ENCODE measurements at places on chromosomes 13 and 19. TPM values are rescaled to one million over a fixed set of nuclear protein-coding genes. Genes with fewer than 3 reads are reported as not detected.

DNA sequence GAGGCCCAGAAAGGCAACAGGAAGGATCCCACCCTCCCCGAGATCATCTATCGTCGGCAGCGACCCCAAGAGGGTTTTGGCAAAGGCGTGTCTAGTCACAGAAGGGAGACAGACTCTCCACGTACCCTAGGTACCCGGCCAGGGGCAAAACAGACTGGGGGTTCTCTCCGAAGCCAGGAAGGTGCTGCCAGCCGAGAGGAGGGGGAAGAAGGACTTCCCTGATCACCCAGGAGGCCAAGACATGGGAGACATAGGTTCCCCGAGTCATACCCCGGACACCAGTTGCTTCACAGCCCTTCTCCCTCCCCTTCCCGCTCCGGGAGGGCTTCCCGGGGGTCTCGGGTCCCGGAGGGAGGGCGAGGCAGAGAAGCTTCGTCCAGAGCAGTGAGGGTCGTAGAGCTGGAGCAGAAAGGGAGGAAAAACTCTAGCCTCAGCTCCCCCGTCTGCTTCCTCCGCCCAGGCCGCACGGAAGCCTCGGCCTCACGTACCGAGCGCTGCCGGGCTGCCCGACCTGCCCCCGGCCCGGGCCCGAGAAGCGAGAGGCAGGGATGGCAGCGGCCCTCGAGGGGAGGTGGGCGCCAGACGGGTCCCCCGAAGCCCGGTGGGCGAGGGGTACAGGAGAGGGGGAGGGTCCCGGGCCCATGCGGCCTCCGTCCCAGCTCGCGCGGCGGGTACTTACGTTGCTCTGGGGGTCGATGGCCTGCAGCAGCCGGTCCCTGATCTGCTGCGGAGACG, 644 bp downstream of the MED26 start:
- H3K36me3 ChIP-seq = peaks cover 33% of the 10 kb centered on the region
- H3K27ac ChIP-seq = peak overlapping the region; percentile 88
- no peaks in the 10 kb centered on the region for H3K27me3 ChIP-seq
- H3K4me1 ChIP-seq = peaks cover 60% of the 10 kb centered on the region
- peak; percentile 62 for DNase-seq
- H3K4me3 ChIP-seq = peak overlapping the region; percentile 95

DNA sequence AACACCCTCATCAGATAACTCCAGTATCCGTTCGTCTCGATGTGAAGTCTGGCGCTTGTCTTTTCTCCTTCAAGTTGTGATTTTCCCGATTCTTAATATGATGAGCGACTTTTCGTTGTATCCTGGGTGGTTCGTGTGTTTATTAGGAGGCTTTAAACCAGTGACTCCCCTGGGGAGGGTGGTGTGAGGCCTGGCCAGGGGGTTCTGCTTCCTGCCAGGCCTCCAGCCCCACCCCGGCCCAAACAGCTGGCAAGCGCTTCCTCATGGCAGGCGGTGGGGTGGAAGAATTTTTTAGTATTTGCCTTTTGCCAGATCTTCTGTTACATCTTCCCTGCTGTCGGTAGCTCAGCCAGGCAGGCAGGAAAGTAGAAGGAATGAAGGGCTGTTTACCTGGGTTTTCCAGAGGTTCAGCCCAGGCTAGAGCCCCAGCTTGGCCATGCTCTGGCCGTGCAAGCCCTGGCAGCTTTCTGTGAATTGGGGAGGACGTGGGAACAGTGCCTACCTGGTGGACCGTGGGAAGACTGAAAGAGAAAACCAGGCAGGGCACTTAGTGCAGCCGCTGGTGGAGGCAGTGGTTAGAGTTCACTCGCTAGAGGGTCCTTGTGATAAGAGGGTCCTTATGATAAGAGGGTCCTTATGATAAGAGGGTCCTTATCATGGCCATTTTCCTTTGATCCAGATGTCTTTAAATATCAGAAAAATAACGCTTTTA, 37.7 kb upstream of the DCUN1D2 start:
- H3K4me3 ChIP-seq = no peak overlapping the region
- H3K4me1 ChIP-seq = peaks cover 13% of the 10 kb centered on the region
- no peak overlapping the region for H3K27ac ChIP-seq
- no peak for DNase-seq
- peaks cover 78% of the 10 kb centered on the region for H3K36me3 ChIP-seq
- H3K27me3 ChIP-seq = no peaks in the 10 kb centered on the region

Gene LMTK3
- total RNA-seq = 7.1 TPM

Gene GPC5
- 8.7 TPM for total RNA-seq

- H3K27me3 ChIP-seq = no peaks in the 10 kb centered on the region
- H3K4me1 ChIP-seq = no peaks in the 10 kb centered on the region
- H3K4me3 ChIP-seq = no peak overlapping the region
- DNase-seq = no peak
Observed at GRCh38 chr13:104580931-104581330, 1514.7 kb upstream of the SLC10A2 start.
